Prostate gland (tissue), 2 donors: ENCODE measurements at places on chromosomes 6 and 20. TPM values are rescaled to one million over a fixed set of nuclear protein-coding genes. Genes with fewer than 3 reads are reported as not detected.
A peak's percentile ranks its signal among the peaks of the same experiment; 100 is the strongest.

Gene SIRPB2
- 0.36 TPM for total RNA-seq

DNA sequence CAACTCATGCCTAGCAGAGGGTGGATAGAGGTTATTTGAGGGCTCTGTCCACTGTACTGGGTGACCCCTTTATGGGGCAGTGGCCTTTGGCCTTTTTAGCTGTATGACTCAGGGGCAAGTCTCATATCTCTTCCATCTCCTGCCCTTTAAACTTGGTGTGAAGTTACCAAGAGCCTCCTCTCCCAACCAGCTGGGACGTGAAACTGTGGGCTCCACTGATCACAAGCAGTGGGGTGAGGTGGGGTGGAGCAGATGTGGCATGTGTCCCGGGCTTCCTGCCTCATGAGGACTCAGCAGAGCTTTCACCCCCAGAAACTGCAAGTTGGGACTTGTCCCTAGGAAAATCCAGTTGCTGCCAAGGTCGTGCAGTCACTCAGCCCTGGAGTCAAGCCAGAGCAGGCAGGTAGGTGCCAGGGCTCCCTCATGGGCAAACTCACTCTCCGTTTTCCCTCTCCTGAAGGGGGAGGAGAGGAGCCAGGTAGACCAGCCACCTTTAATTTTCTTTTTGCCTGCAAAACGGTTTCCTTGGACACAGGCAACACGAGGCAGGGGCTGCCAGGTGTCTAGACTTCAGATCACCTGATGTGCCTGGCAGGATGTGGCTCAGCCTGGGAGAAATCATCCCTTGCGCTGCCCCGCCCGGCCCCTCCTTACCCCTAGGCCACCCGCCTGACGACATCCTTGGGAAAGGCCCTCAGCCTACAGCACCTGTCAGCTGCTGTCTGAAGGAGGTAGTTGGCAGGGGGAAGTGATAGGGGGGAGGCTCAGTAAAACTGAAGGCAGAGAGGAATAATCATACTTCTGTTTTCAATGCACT lies 4.0 kb downstream of the CDKN1A start:
- DNase-seq, result peak; percentile 87

- DNase-seq, result no peak
These were observed 168.2 kb upstream of the FOXQ1 start for GRCh38 chr6:1143655-1144054.

Gene IL17F
- total RNA-seq, result not detected

Gene OR2H1
- total RNA-seq, result 1.1 TPM

- DNase-seq, result no peak
These were observed 91.5 kb upstream of the MLN start for GRCh38 chr6:33895296-33895695.

DNA sequence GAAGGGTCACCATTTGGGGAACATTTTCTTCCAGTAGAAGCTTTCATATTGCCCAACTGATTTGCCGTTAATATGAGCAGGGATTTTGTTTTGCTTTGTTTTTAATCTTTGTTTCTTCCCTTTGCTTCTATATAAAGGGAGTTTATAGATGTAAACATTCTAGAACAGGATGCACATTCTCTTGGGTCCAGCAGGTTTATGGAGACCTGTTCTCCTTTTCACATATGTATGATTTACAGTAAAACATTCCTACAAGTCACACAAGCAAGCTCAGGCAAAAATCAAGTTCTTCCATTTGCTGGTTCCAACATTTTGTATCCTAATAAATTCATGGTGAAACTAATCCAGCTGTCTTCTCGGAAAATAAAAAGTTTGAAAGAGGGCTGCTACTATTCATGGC lies 1082.4 kb upstream of the FLRT3 start:
- peak; percentile 30 for DNase-seq

Gene RAD21L1
- total RNA-seq, result 3.0 TPM

Gene GCNT2
- 58.2 TPM for total RNA-seq

DNA sequence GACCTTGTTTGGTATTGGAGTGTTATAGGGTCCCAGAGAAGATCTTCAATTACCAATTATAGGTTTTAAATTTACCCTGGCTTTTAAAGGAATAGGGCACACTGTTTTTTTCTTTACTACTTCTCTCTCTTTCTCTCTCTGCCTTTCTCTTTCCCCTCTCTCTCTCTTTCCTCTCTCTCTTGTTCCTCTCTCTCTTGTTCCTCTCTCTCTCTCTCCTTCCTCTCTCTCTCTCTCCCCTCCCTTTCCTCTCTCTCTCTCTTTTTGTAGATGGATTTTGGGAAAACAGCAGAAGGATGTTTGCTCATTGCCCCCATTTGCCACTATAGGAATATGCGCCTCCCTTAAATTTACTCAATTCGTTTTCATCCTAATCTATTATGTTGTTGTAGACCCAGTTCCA lies 45.2 kb downstream of the TBX18 start:
- no peak for DNase-seq

GRCh38 chr20:37590938-37591490 lies 63.3 kb upstream of the BLCAP start:
- DNase-seq, result no peak

Gene KCNQ5
- total RNA-seq, result 4.1 TPM

DNA sequence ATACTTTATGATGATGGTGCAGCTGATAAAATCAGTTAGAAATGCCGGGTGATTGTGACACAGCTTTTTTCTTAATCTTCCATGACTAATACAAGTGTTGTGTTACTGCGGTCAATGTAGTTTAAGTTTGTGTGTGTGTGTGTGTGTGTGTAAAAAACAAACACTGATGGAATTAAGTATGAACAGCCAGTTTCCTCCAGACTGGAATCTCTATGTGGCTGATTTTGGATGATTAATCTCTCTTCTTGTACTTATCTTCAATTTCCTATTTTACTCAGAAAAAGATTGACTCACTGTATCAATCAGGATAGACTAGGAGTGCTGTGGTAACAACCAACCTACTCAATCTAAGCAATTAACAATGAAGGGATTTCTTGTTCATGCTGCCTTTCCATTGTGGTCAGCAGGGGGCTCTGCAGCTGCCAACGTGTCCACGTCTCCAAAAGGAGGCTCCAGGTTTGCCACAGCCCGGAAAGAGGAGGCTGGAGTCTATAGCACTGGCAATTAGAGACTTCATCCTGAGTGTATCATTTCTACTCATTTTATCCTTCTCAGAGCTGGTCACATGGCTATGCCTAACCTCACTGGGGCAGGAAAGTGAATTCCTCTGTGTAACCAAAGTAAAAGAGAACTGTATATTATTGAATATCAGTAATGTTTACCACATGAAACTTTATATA lies 107.7 kb downstream of the CD109 start:
- no peak for DNase-seq

DNA sequence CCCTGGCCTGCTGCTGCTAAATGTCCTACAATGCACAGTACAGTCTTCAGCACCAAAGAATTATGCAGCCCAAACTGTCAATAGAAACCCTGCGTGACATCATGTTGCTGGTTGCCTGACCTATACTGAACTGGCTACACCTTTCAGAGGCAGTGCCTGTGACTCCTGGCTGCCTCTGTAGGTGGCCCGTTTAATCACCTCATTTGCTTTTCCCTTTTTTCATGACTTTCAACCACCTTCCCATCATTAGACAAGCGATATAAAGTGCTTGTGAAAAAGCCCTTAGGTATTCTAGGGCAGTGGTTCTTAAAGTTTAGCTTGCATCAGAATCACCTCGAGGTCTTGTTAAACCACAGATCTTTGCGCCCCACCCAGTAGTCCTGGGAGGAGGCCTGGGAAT lies 33.0 kb upstream of the RIPOR2 start:
- DNase-seq, result no peak
